ENCODE measurements at places on chromosomes 6 and 20.

- no peak for DNase-seq
Observed at GRCh38 chr6:35050757-35051330, 90.3 kb downstream of the TCP11 start.

DNA sequence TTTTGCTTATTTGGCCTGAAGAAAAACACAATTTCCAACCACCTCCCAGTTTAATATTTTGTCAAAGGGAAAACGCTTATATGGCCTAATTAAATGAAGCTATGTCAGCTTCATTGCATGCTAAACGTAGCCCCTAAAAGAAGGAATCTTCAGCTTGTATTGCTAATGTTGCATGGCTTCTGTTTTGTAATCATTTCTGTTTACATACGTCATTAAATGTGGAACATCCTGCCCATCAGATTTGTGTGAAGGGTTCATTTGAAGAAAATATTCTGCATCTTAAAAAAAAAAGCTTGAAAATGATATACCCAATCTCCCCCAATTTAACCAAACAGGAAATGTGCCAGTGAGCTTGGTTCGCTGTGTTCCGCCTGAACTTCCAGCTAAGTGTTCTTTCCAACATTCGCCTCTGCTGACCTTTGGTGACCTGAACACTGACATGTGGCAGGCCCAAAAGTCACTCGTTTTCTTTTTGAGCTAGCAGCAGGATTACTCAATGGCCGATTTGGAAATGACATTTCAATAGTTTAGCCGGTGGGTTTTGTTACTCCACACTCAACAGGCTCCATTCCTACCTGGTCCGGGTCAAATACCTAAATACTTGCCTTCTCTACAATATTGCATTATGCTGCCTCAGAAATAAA lies 12.7 kb upstream of the SIRT5 start:
- no peak for DNase-seq

GRCh38 chr6:19812512-19813119 lies 24.6 kb upstream of the ID4 start:
- DNase-seq: no peak

DNA sequence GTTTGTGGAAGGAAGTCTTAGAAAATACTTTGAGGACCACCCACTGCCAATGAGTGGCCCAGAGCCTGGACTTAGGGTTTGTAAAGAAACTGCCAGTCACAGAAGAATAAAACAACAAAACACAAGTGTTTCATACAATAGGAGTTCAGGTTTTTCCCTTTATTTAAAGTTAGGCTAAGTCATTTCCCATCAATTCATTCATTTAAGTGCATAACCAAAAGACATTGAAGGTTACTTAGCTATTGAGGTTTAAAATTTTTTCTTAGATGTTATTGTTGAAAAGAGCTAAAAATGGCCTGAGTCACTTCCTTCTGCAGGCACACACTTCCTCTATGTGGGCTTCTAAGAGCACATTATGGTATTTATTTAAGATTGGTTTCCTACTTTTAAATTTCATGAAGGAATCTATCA lies 54.2 kb downstream of the ARMC2 start:
- DNase-seq: no peak

- DNase-seq: no peak
Observed at GRCh38 chr6:106253731-106254130, 71.8 kb downstream of the ATG5 start.

GRCh38 chr6:32153564-32154513 lies at the start of gene PPT2:
Gene PPT2, plus strand, starts transcription at chr6:32154141. Its CDS starts 454 bp downstream, at chr6:32154595.
- no peak for DNase-seq

DNA sequence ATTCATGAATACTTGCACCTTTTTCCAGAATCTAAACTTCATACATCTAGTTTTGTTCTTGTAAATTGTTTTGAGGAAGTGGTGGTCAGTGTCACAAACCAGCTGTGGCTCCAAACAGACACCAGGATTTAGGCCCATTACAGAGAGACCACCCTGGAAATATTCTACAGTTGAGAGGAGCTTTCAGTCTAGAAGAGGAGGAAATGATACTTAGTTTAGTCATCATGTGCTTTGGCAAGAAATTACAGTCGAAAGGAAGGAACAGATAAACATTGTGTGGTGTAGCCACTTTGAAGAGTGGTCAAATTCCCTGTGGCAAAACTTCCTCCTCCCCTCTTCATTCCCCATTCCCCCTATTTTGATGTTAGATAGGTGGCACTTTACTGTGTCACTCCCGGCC lies 15.7 kb downstream of the DCBLD1 start:
- no peak for DNase-seq

GRCh38 chr6:170030821-170031471 lies 259.9 kb downstream of the DLL1 start:
- no peak for DNase-seq

DNA sequence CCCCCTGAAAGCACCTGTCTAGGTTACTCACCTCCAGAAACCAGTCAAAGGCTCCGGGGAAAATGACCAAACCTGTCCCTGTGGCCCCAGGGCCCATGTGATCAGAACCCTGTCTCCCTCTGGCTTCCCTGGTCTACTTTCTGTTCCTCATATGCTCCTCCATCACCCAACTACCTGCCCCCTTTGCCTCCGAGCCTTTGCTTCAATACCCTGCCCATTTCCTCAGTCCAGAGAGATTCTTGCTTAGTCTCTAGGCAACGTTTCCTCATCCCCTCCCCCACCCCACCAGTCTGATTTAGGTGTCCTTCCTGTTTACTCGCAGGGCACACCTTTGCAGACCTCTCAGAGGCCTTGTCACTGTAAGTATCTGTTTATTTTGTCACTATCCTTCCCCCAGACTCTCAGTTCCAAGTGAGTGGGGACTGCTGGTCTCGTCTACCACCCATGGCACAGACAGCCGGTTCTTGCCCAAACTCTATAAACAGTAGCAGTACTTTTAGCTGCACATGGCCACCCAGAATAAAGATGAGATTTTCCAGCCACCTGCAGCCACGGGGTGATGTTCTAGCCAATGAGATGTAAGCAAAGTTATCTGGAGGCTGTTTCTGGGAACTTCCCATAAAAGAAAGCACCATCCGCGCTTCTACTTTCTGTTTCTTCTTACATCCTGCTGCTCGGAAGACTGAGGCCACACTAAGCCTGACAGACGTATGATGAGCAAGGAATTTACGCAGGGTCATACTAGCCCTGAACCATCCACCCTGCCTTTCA lies 13.3 kb downstream of the ELOVL5 start:
- DNase-seq: no peak

DNA sequence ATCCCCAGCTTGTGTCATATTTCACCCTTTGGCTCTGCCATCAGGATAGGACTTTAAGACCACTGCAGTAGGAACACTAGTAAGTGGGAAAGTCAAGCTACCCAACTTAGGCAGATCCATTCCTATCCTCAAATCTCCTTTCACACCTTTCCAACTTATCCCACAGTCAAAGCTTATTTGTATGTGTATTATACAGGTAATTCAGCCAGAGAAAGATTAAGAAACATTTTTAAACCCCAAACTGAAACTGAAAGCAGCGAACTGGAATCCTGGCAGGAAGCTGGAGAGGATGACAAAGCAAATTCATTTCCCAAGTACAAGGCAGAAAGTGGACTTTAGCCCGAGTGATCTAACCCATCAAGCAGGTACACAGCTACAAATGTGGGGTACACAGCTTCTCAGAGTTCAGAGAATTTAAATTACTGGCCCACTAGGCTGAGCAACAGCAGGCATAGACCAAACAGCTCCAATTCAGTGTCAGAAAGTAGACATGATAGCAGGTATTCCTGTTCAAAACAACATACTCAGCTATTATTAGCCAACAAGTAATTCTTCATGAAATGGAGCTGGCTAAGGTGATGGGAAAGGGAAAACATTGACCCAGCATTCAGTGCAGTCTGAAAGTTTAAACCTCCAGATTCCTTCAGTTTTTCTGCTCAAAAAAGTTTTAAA lies 39.1 kb downstream of the ILRUN start:
- DNase-seq: peak; percentile 14

- no peak for DNase-seq
Observed at GRCh38 chr20:54085910-54086309, 15.5 kb upstream of the BCAS1 start.

- no peak for DNase-seq
Observed at GRCh38 chr6:44122801-44123200, 4.5 kb downstream of the MRPL14 start.

- peak; percentile 59 for DNase-seq
Observed at GRCh38 chr6:21305893-21306332, 287.6 kb upstream of the SOX4 start.

DNA sequence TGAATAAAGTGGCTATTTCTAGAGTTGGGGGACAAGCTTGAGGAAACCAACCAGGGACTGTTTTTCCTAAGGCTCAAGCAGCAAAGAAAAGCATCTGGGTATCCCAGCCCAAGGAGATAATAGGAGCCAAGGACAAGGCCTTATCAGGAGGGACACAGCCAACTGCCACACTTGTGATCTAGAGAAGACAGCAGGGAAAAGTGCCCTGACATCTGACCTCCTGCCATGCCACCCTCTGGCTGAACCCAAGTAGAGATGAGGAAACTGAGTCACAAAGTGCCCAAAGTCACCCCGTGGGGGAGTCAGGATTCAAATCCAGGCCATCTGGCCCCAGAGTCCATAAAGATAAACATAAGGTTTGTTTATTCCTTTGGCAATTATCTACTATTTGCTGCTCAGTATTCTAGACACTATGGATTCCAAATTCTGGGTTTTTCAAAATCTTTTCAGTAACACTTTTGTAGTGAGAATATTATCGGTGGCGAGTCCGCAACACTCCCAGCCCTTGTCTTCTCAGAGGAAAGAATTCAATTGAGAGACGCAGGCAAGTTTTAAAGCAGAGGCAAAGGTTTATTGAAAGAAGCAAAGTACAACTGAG lies 3.5 kb upstream of the LBP start:
- DNase-seq: no peak

- DNase-seq: no peak
Observed at GRCh38 chr6:80969439-80969838, 783.0 kb downstream of the TENT5A start.

DNA sequence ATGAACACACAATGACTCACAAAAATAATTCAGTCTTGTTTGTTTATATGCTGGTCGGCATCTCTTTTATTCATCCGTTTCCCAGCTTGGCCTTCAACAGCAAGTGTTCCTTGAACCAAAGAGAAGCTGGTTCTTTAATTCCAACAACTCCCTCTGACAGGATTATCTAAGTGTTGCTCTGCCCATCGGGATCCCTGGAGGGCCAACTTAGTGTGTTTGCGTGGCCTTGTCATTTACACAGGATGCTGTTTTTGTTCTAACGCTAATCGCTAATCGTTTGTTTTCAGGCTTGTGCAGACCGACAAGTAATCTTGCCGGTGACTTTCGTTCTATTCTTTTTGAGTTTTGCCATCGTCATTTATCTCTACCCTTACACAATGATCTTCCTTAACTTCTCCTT lies 267.4 kb upstream of the EXOC2 start:
- DNase-seq: no peak
